Chondrocyte (in vitro differentiated cells): ENCODE measurements at places on chromosomes 2 and 18.

DNA sequence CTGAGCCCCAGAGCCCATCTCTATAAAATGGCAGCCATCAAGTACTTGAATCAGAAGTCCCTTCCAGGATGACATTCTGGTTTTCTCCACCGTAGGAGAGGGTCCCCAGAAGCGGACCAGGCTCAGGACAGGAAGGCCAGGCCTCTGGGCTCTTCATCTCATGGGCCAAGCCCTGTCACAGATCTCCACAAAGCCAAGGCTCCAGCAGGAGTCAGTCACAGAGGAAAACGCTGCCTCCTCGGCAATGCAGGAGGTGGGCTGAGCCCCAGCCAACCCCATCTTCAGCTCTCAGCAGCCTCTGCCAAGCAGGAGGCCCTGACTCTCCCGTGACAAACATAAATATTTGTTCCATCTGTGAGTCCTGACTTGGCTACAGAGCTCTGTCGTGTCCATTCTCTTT, 39.4 kb upstream of the GPAT2 start:
- no peak for DNase-seq

DNA sequence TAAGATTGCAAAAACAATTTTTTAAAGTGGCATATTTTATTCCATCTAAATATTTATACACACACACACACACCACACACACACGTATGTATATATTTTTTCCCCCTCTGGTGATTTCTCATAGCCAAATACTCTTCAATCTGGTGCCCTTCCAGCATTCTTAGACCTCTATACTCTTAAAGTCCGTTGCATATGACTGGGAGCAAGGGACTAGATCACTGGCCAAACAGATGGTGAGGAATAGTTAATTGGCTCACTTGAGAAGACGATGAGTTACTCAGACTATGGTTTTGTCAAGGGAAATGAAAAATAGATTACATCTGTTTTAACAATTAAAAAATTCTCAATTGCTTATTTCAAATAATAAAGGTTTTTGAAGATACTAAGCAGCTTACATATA, 512.5 kb upstream of the LRRTM4 start:
- DNase-seq: no peak

DNA sequence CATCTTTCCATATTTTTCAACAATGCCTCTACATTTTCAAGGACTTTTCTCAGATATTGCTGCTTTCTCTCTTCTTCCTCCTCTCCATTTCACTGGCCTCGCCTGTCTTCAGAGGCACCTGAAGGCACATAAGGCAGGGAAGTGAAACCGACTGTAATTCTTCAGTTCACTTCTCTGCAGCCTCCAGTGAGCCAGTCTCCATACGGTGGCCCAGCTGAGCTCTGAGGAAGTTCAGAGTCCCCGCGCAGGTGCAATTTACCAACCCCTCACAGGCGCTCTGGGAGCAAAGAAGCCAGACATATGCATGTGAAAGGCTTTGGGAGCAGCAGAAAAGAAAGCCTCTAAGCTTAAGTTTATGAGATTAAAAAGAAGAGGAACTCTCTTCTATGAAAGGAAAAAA, 12.4 kb downstream of the KLHL14 start:
- no peak for DNase-seq

- DNase-seq: no peak
Observed at GRCh38 chr2:168710754-168711467, 91.5 kb upstream of the NOSTRIN start.

DNA sequence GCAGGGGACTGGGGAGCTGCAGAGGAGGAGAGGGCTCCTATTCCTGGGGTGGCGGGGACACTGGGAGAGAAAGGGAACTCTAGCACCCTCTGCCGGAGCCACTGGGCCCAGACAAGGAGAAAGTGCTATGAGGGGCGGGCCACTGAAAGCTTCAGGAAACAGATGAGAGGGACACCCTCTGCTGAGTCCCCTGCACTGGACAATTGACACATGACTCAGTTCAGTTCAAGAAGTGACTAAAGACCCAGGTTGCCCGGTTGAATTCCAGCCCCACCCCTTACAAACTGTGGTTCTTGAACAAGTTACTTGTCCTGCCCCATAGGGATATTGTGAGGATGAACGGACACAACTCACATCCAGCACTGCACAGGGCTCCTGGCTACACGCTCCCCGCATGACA, 5.0 kb downstream of the RUFY4 start:
- no peak for DNase-seq

DNA sequence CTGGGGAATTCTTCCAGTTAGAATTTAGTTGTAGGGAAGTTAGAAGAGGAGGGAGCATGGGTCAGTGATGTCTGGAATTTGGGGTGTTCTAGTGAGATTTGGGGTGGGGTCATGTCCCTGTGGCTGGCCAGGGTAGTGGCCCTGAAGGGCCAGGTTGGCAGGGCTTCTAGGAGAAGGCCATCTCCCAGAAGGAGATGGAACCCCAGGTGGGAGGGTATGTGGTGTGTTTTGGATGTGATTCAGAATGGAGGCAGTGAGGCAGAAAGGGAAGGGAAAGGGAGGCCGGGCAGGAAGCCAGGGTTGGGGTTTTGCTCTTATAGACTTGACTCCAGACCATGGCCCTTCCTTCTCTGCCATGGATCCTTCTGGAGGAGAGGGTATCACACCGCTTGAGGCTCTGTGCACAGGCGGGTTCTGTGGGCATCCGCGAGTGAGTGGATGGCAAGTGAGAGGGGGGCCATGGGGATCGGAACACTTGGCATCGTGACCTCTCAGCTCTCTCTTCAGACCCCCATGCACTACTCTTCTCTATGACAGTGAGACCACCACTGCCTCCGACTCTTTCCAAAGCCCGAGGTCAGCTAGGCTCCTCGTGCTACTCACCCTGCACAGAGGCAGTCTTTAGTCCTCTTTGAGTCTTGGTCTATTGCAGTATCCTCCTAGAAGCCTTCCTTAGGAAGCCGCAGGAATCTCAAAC, 7.3 kb downstream of the GREB1 start:
- no peak for DNase-seq

- no peak for DNase-seq
Observed at GRCh38 chr2:180991820-180992219, 11.4 kb downstream of the UBE2E3 start.

GRCh38 chr2:174971868-174972781, 33.1 kb downstream of the CHN1 start:
- DNase-seq: no peak

DNA sequence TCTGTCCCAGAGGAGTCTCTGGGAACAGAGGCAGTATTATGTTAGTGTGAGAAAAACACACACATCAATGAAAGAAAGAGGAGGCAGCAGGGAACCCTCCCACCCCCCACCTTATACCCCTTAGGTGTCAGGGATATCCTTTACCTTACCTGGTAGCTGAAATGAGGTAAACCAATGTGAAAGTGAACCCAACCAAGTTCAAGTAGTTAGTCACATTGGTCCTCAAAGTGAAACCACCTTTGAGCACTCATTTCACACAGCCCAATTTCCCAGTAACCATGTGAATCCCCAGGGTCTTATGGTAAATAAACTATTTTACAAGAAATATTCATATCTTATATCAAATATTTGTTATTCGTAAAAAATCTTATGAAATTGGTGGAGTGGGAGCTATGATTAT, 377.8 kb downstream of the LRATD1 start:
- no peak for DNase-seq

DNA sequence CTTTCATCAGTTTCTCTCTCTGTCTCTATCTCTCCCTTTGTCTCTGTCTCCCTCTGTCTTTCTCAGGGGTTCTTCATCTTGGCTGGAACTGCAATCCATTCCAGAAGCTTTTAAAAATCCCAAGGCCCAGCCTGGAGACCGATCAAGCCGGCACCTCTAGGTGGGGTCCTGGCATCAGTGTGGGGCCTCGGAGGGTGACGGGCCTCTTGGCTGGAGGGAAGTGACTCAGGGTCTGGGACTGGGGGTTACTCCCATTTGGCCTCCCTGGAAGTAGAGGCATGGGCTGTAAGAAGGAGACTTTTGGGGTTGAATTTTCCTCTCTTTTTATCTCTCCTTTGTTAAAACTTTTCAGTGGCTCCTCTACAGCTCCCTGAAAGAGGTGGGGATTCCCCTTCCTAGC, 52.8 kb upstream of the OTOF start:
- no peak for DNase-seq
